Stimulated activated CD4-positive, alpha-beta T cell treated with anti-CD3 and anti-CD28 coated beads, Interleukin-2, amount 100 ng/mL, for 4 hours (primary cell): ENCODE measurements at places on chromosomes 5 and 9.

DNA sequence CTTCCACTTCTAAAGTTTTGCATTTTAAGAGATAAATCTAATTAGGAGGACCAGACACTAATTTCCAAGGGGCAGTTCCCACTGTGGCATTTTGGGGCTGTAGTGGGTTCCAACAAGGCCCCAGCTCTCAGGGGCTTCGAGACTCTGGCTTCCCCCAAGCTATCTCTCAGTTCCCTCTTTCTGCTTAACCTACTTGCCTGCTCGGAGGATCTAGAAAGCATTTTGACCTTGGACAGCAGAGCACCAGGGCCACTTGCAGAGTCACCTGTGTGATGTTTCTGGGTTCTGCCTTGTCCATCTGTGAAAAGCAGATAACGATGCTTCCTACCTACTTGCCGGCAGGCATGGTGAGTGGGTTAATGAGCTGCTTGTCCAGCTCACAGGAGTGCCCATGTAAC lies 175.4 kb downstream of the MED10 start:
- DNase-seq, result no peak

GRCh38 chr9:29039258-29039657 lies 1466.0 kb upstream of the C9orf72 start:
- DNase-seq, result no peak

- DNase-seq, result no peak
Measured at GRCh38 chr5:109630093-109630492, 59.6 kb upstream of the MAN2A1 start.

GRCh38 chr9:123359106-123359505 lies 3.1 kb downstream of the CRB2 start:
- no peak for DNase-seq

DNA sequence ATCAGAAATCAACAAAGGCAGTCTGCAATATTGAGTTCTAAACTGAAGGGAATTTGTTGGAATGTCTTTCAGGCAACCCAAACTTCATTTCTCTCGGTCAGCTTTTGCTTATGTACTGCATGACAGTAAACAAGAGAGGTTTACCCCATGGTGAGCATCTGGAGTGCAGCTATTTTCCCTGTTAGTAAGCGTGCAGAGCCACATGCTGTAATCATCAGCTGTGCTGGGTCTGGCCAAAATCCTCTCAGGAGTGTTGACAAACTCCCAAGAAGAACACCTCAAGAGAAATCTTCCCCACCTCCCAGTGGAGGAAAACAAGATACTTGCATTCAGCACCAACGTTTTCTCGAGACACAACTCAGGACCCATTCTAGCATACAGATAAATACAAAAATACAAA lies 83.6 kb upstream of the ADAMTSL1 start:
- no peak for DNase-seq

- no peak for DNase-seq
Measured at GRCh38 chr9:76798527-76798926, 34.3 kb downstream of the PCA3 start.

DNA sequence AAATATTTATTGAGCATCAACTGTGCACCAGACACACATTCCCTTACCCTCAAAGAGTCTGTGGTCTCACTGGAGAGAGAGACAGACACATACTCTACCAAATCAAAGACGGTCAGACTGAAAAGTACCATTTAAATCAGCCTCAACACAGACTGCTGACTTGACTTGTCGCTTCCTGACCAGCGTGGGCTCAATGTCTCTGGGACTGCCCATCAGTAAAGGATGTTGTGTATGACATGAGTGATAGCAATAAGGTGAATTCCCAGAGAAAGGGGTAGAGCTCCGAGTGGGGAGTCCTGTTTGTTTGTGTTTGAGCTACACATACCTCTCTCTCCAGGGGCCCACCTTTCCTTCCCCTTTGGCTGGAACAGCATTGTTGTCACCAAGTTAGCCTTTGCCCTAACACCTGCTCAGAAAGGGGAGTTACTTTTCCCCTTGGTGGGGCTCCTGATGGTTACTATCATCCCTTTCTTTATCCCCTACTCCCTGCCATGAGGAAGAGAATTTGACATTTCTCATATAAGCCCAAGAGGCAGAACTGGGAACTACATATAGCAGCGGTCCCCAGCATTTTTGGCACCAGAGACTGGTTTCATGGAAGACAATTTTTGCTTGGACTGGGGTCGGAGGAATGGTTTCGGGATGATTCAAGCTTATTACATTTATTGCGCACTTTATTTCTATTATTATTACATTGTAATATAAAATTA lies 33.9 kb downstream of the NR4A3 start:
- DNase-seq, result no peak

DNA sequence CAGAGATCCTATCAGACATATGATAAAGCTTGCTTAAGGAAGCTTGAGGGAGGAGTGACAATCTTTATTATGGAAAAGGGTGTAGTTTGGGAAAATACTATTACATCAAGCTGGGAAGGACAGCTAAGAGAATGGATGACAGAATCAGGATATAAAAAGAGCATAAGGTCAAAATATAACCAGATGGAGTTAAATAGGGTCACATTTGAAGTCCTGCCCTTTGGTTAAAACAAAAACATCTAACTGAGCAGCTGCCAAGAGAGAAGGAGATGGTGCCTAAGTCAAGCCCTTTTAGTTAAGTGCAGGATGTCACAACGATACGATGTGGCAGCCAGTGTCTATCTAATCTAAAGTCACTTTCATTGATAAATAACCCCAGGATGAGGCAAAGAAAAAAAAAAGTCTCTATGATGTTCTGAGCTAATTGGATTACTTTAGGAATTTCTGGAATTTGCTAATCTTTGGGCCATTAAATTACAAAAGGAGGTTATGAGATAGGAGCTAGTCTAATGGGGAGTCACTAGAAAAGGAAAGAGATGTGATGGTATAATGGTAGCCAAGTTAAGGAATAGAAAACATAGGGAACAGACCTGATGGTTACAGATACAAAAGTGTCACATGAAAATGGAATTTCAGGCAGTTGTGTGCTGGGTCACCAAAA lies 365.2 kb downstream of the PDE4D start:
- no peak for DNase-seq

DNA sequence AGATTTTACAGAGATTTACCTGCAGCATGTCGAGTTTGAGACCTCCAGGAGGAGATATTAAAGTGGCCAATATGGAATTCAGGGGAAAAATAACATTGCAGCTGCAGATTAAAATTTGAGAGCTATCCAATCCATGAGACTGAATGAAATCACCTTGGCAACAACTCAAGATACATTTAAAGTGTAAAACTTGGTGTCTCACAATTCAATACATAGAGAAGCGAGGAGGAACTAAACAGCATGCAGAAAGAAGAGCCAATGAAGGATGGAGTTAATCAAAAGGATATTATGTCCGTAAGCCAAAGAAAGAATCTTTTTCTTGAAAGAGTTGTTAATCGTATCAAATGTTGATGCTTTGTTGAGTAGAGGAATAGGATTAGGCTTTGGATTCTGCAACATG lies 455.1 kb downstream of the CDH18 start:
- no peak for DNase-seq

DNA sequence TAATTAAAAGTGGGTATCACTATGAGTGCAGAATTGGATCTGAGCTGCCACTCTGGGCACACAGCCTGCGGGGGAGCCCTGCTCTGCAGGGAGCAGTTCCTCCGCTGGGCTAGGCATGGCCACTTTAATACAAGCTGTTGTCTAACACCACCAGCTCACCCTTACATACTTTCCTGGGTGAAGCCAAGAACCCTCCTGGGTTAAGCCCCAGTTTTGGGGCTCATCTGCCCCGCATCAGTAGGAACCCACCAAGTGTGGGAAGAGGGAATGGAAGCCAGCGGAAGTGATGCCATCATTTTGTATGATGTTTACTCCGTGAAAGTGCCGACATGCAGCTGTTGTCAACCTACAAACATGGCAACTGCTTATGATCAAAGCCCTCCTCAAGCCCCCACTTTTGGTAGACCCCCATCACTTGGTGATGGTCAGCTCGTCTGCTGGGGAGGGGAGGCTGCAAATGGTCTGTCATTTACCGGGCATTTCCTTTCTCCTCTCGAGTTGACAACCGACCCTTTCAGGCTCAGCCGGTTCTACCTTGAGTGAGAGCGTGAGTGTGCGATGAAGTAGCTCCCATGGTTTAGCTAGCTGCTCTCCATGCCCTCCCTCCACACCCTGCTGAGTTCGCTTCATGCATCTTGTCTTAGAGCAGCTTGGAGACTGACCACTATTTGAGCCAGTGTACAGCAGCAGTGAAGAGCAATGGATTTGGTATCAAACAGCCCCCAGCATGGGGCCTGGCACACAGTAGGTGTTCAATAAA lies 95.3 kb upstream of the IER5L start:
- DNase-seq, result no peak

DNA sequence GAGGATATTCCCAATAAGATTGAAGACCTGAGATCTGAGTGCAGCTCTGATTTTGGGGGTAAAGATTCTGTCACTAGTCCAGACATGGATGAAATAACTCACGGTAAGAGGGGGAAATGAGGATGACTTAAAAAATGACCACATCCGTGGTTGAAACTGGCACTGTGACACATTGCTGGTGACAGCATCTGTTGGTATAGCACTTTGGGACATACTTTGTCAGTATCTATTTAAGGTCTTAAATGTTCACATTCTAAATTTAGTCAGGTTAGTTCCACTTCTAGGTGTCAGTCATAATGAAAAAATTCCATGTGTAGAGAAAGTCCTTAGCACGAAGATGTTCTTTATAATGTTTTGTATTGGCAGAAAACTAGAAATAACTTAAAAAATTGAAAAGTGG lies 70.9 kb downstream of the GAPVD1 start:
- no peak for DNase-seq
